Amniotic epithelial cell (primary cell): ENCODE measurements at places on chromosomes 5 and 9.
A peak's percentile ranks its signal among the peaks of the same experiment; 100 is the strongest.

DNA sequence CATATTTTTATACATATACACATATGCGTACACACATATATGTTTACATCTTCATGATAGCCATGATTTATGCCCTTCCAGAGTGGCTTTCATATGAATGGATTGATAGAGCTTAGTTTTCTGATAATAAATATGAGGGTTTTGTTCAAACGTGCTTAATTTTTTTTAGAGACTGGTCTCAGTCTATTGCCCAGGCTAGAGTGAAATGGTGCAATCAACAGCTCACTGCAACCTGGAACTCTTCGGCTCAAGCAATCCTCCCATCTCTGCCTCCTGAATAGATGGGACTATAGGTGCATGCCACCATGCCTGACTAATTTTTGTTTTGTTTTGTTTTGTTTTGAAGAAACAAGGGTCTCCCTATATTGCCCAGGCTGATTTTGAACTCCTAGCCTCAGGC is 48.6 kb upstream of the ZSWIM6 start:
- DNase-seq: no peak

DNA sequence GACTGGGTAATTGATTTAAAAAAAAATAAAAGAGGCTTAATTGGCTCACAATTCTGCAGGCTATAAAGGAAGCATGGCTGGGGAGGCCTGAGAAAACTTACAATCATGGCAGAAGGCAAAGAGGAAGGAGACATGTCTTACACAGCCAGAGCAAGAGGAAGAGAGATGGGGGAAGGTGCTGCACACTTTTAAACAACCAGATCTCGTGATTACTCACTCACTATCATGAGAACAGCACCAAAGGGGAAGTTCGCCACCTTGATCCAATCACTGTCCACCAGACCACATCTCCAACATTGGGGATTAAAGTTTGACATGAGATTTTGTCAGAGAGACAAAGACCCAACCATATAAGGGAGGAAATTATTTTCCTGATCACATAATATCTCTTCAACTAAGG is 138.8 kb upstream of the NR4A3 start:
- DNase-seq: no peak

- peak; percentile 30 for DNase-seq
Observed at GRCh38 chr5:132704875-132705274, 31.1 kb downstream of the IL4 start.

DNA sequence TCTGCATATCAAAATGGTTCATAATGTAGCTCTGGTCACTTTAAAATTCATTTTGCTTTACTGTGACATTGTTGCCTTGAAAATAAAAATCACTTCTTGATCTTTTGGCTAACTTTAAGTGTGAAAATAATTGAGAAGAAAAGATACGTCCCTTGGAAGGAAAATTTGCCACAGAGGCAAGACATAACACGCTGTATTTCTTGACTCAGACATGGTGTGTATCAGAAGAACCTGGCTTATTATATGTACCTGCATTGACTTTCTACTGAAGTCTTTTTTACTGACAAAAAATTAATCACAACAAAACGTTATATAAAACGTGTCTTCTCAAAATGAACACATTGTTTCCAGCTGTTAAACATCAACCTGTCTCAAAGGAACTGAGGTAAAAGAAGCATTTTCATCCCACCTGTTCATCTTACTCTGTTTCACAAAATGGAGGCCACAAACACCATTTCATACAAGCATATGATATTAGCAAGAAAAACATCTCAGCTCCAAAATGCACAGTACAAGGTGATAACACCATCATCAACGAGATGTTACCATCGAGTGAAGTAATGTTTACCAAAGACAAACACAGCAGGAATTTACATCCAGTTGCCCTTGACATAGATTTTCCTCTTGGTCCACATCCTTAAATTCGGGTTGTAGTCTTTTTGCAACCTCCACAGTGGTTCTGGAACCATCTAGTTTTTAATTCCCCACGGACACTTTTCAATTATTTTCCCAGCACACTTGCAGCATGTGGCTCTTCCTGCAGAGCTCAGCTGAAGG is 179.9 kb downstream of the GLIS3 start:
- DNase-seq: no peak

DNA sequence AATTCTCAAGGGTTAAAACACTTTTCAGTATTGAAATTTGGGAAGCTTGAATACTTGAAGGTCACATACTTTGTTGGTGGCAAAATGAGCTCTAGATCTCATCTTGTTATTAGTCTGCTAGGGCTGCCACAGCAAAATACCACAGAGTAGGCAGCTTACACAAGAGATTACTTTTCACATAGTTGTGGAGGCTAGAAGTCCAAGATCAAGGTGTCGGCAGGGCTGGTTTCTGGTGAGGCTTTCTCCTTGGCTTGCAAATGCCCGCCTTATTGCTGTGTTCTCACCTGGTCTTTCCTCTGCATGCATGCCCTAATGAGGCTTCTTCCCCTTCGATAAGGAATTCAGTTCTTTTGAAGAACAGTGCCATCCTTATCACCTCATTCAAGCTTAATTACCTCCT is 270.8 kb upstream of the ANKRD55 start:
- DNase-seq: no peak

- no peak for DNase-seq
Observed at GRCh38 chr5:126591549-126591948, 3.5 kb downstream of the ALDH7A1 start.

DNA sequence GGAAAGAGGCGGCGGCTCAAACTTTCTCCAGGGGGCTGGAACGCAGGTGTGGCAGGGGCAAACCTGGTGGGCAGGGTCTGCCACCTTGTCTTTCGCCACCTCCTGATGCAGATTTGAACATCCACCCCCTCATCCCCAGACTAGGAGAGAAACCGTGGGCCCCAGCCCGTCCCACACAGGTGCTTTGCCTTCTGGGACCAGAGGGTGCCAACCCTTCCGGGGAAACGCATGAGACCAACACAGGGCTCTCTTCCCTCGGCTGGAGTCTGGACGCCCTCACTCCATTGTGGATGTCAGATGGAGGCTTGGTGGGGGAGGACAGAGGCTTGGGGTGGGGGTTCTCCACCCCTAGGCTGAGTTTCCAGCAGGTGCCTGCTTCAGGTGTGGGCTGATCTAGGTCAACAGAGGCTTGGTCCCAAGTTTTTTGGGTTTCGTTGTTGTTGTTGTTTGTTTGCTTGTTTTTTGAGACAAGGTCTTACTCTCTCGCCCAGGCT is 9.5 kb downstream of the C9orf50 start:
- no peak for DNase-seq

DNA sequence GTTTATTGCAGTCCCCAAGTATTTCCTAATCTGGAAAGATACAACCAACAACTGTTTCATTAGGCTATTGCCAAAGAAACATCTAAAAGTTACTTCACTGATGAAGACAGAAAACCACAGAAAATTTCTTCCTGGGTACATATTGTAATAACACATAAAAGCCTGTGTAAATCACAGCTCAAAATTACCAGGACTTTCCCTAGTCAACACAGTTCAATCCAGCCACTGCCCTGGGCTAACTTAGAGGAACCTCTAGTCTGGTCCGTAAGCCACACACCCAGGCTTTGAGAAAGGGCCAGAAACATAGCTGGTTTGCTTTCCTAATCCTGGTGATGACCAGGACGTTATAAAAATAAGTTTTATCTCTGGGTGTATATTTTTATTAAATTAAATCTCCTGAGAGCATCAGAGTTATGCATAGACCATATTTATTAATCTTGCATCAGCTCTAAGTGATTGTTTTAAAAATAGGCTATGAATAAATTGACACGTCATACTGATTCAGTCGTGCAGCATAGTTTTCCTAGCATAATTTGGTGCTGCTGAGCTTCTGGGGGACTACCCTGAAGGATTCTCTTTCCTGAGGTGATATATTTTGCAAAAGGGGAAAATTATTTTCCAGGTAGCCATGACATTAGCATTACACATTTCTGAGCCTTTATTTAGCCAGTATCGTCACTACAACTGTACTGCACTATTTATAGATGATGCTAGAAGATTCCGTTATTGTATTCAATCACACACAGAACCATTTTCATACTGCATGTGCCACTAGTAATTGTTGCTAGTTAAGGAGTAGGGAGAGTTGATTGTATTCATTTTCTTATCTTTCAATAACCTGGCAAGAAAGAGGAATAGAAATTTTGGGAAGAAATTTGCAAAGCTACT is 12.6 kb upstream of the MUSK start:
- DNase-seq: peak; percentile 96

GRCh38 chr5:142360607-142361120 is 35.8 kb upstream of the SPRY4 start:
- DNase-seq: peak; percentile 76

- peak; percentile 22 for DNase-seq
Observed at GRCh38 chr9:95606489-95607350, 89.9 kb upstream of the PTCH1 start.

DNA sequence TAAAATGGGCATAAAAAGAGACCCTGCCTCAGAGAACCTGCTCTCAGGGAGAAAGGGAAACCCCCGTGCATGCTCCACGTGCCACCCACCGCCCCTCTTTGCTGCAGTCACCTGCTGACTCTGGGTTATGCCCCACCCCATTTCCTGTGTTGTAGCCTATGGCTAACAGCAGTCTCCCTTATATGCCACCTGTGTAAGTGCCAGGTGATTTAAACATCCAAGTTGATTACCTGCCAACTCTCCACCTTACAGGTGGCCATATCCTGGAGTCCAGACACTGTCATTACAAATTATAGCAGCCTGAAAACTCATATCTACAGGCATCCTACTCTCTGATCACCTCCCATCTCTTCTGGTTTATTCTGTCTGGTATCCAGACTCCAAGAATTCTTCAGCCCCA is 242.6 kb downstream of the HSPA4 start:
- DNase-seq: no peak

- peak; percentile 50 for DNase-seq
Observed at GRCh38 chr5:177133853-177134696, 502 bp downstream of the NSD1 start.

GRCh38 chr5:157390551-157391297 is 69.3 kb upstream of the NIPAL4 start:
- peak; percentile 63 for DNase-seq

DNA sequence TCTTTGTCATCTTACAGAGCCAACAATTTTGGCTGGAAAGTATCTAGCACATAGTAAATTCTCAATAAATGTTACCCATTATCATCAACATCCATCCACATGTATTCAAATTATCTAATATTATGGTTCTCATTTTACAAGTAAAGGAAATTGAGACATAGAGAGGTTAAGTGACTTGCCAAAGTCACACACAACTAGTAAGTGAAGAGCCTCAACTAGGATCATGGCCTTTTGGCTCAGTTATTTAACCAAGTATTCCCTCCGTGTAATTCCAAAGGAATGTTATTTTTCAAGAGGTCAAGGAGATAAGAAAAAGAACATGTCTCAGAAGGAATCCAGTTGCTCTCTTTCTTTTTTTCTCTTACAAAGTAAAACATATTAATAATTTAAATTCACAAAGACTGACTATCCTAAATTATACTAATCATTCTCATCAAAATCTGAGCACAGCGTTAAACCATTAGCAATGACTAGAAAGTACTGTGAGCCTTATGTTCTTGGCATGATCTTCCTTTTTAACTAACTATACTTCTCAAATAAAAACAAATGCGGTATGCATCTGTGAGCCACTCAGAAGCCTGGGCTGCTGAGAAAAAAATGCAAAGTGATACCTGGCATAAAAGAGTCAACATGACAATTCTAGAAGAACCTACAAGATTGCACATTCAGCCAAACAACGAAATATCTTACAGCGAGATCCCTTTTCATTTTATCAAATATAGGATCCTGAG is 350.9 kb downstream of the GLIS3 start:
- DNase-seq: peak; percentile 81

DNA sequence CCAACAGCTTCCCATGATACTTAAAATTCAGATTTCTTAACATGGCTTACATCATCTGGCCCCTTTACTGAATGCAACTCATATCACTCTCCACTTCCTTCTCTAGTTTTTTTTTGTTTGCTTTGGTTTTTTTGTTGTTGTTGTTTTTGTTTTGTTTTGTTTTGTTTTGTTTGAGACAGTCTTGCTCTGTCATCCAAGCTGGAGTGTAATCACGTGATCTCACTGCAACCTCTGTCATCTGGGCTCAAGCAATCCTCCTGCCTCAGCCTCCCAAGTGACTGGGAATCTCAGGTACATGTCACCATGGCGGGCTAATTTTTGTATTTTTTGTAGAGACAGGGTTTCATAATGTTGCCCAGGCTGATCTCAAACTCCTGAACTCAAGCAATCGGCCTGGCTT is 41.4 kb downstream of the CPLANE1 start:
- DNase-seq: no peak

GRCh38 chr9:135223831-135224230 is 136.4 kb downstream of the OLFM1 start:
- no peak for DNase-seq

DNA sequence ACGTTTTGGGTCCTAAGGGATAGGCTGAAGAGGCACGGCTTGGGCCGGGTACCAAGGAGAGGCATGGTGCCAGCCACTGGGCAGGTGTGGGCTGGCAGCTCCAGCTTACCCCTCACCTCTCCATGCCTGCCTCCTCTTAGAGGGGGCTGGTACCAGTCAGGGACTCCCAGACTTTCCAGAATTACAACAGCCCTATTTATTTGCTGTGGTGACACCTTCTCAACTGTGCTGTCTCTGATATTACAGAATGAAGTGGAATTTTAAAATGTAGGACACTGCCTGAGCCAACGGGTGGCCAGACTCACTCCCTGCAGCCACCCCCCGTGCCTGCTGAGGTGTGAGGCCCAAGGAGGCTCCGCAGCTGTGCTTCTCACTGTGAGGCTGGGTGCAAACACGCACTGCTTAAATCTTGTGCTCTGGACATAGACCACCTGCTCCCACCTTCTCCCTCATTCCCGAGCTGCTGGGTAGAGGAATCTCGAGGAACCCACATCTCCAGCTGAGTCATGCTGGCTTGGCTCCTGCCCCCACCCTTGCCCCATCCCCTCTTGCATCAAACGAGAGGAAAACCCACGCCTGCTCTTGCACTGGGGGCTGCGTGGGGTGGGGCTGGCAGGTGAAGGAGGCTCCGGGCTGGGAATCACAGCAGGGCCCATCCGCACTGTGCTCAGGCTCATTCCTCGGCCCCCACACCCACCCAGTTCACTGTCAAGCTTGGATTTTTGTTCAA is 47.9 kb downstream of the PRRT1B start:
- peak; percentile 47 for DNase-seq

GRCh38 chr5:11878814-11879213 is 25.4 kb downstream of the CTNND2 start:
- DNase-seq: no peak

DNA sequence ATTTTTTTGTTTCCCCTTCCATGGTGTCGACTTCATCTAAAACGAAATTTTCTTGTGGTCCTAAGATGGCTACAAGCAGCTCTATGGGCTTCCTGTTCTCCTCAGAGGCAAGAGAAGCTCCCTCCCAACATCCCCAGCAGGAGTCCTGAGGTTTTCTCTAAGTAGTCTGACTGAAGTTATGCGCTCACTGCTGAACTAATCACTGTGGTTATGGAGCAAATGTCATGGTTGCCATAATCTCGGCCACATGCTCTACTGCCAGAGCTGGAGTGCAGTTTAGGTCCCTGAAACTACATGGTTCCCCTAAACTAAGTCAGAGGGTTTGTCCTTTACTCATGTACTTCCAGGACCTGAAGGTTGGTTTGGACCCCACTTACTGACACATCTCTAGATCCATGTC is 68.0 kb upstream of the MAMDC2 start:
- peak; percentile 31 for DNase-seq
